Activated naive CD8-positive, alpha-beta T cell treated with anti-CD3 and anti-CD28 coated beads, Interleukin-2, amount 10 ng/mL, durations not matched to agents 7 days and 5 days (primary cell): ENCODE measurements at places on chromosomes 6 and 20. TPM values are rescaled to one million over a fixed set of nuclear protein-coding genes. Genes with fewer than 3 reads are reported as not detected.

- no peak for DNase-seq
Observed at GRCh38 chr20:59010995-59011873, 4.2 kb upstream of the CTSZ start.

- no peak for DNase-seq
Observed at GRCh38 chr6:98653179-98653578, 181.2 kb upstream of the POU3F2 start.

GRCh38 chr6:116764961-116765841 lies at the start of gene FAM162B:
Gene FAM162B (minus strand): TSS chr6:116765719. CDS start chr6:116765576, 143 bp downstream.
- peak; percentile 36 for DNase-seq

DNA sequence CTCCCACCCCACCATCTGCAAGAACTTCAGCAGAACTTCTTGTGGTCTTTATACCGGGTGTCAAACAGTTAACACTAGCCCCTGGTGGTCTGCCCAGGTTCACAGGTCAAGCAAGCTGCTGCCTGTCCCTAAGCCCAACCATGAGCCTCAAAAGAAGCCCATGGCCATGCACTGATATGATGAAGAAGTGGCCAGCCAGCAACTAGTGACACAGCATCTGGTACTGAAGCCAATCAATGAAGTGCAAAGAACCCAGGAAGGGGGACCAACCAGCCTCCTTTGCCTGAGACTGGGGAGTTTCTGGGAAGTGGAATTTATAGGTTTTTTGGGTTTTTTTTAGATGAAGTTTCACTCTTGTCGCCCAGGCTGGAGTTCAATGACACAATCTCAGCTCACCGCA lies 127.8 kb downstream of the MAFB start:
- no peak for DNase-seq

The BTNL2 gene
- total RNA-seq, result not detected

The CAGE1 gene
- total RNA-seq, result 0.17 TPM

DNA sequence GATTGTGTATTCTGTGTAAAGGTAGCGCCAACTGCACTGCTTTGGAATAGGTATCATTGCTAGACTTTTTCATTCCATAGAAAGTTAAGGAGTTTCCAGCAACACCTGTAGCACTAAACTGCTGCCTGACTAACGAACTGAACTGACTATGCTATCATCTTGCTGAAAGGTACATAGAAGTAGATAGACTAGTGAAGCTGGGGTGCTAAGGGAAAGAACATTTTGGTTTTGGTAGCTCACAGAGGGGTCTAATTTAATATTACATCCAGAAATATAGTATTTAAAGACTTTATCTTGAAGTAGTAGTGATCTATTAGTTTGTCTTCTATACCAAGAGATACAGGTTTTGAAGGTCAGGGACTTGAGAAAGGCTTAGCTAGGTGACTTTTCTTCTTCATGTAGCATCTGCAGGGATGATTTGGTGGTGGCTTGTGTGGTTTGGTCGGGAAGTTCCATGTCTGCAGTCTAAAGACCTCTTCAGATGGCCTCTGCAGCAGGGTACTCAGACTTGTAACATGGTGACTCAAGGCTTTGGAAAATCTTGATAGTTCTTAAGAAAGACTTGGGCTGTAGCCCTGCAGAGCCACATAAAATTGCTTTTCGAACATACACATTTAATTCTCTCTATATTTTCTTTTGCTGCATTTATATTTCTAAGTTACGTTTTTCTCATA lies 10.2 kb downstream of the SENP6 start:
- no peak for DNase-seq

DNA sequence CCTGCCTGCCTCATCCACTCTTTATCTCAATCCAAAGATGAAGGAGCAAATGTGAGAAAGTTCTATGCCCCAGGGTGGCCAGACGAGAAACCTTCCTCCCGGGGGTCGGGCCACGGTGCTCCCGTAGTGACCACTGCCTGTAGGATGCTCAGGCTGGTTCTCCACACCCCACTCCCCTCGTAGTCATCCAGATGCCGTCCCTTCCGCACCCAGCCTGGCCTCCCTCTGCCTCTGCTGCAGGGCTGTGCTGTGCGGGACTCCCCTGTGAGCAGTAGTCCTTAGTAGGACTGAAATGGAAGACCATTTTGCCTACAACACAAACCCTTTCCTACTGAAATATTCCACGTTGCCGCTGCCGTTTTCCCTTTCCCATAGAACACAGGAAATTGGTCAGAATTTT lies 2.0 kb downstream of the TMC2 start:
- DNase-seq, result no peak

GRCh38 chr6:144695858-144696533 lies 410.9 kb downstream of the UTRN start:
- no peak for DNase-seq

The FABP7 gene
- total RNA-seq, result not detected

- DNase-seq, result no peak
Observed at GRCh38 chr20:15248618-15249395, 911.4 kb upstream of the FLRT3 start.

The CAP2 gene
- total RNA-seq, result not detected

GRCh38 chr20:52076164-52076563 lies 115.4 kb downstream of the ZFP64 start:
- DNase-seq, result no peak

- no peak for DNase-seq
Observed at GRCh38 chr6:43838276-43839036, 68.4 kb downstream of the VEGFA start.

- no peak for DNase-seq
Observed at GRCh38 chr6:37244430-37245310, 12.9 kb upstream of the TBC1D22B start.

The ADGB gene
- total RNA-seq, result not detected
